ENCODE measurements at places on chromosomes 5 and 9.

- no peak overlapping the region for H3K4me3 ChIP-seq
- H3K27ac ChIP-seq, result no peak overlapping the region
- H3K36me3 ChIP-seq, result no peaks in the 10 kb centered on the region
- DNase-seq, result no peak
Observed at GRCh38 chr5:58224661-58225060, 235.2 kb downstream of the PLK2 start.

DNA sequence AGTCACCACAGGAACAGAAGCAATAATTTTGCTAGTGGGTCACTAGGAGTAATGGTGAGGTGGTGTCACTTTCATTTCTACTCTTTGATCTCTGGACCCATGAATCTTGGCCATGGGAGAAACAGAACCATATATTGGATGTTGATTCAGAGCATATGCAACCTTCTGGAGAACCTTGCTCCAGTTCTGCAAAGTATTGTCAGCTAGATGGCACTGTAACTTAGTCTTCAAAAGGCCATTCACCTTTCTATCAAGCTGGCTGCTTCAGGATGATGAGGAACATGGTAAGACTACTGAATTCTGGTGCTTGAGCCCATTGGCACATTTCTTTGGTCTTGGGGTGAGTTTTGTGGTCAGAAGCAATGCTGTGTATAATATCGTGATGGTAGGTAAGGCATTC, 129.1 kb upstream of the FBN2 start:
- H3K4me1 ChIP-seq, result peaks cover 6% of the 10 kb centered on the region
- no peaks in the 10 kb centered on the region for H3K36me3 ChIP-seq
- DNase-seq, result no peak

DNA sequence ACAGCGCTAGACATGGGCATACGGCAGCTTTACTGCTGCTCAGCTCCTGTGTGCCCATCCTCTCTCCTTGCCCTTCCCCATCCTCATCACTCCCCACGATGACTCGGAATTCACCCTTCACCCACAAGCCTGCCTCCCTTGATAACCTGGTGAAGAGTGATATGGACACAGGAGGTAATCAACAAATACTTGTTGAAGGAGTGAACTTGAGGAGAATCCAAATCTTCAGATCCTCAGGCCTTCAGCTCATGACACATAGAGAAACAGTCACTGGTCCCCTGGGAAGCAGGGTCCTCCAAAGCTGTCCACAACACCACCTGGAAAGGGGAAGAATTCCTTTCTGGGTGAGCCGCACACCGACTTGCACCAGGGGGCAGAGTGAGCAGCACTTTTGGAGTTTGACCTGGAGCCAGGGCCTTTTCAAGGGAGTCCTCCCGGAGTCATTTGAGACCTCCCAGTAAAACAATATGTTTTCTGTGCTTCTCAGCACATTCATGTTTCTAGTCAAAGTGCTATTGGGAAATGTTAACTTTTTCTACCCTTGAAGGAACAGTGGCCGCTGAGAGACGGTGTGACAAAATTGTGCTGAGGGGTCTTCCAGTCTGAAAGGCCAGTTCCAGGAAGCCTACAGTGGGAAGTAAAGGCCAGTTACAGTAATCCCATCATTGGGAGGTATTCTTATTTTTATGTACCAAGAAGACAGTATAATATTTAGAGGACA, 332.3 kb downstream of the CWC27 start:
- H3K4me3 ChIP-seq, result no peak overlapping the region
- no peaks in the 10 kb centered on the region for H3K4me1 ChIP-seq
- H3K36me3 ChIP-seq, result no peaks in the 10 kb centered on the region

DNA sequence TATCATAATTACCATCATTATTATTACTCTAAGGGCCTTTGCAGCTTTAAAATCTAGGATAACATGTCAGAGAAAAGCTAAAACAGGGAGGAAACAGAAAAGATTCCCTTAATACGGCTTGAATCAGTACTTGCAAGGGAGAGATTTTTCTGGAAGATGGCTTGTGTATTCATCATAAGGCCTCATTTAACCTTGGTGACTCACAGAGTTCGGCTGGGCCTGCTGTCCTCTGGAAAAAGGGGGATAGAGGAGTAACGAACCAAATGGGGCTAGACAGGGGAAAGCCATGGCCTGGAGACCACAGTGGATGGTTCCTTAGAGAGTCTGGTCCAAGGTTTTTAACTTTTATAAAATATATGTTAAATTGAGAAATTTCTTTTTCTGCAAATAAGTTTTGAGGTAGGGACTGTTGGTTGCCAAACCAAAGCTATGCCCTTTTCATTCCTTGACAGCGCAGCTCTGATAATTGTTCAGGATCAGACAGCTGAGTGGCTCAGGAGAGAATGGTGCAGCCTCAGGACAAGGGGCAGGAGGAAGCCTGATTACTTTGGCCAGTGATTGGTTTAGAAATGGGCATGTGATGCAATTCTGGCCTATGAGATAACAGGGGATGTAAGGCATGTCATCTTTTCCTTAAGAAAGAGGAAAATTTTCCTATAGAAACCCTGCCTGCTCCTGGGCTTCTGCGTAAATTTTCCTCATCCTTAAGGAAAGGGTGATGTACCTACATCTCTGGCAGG, 25.6 kb upstream of the GSN start:
- H3K4me3 ChIP-seq, result no peak overlapping the region
- no peak for DNase-seq
- H3K27me3 ChIP-seq, result no peaks in the 10 kb centered on the region
- H3K27ac ChIP-seq, result no peak overlapping the region
- H3K4me1 ChIP-seq, result peaks cover 7% of the 10 kb centered on the region
- H3K36me3 ChIP-seq, result no peaks in the 10 kb centered on the region

- H3K27ac ChIP-seq, result no peak overlapping the region
- H3K36me3 ChIP-seq, result no peaks in the 10 kb centered on the region
- no peak overlapping the region for H3K4me3 ChIP-seq
- H3K27me3 ChIP-seq, result no peaks in the 10 kb centered on the region
Observed at GRCh38 chr9:8660383-8660782, 860.8 kb upstream of the DMAC1 start.

DNA sequence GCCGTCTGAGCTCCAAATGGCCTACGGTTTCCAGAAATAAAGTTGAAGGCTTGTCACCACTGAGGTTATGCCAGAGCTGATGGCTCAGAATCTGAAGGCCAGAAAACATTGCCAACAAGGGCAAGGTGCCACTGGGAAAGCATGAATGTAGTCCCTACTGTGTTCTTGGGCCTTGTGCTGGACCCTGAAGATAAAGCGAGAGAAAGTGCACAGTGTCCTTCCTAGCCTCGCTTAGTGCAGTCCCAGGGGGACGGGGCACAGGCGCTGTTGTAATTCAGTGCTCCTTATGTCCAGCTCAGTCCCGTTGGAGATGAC, 84.5 kb downstream of the NDFIP1 start:
- no peaks in the 10 kb centered on the region for H3K27me3 ChIP-seq
- H3K4me3 ChIP-seq, result no peak overlapping the region
- H3K27ac ChIP-seq, result no peak overlapping the region
- DNase-seq, result no peak
- no peaks in the 10 kb centered on the region for H3K36me3 ChIP-seq
- H3K4me1 ChIP-seq, result no peaks in the 10 kb centered on the region

GRCh38 chr9:127580879-127581475, 31.1 kb upstream of the STXBP1 start:
- H3K36me3 ChIP-seq, result no peaks in the 10 kb centered on the region
- no peak for DNase-seq
- no peak overlapping the region for H3K4me3 ChIP-seq
- H3K4me1 ChIP-seq, result peaks cover 31% of the 10 kb centered on the region
- H3K27ac ChIP-seq, result peak overlapping the region; percentile 92

DNA sequence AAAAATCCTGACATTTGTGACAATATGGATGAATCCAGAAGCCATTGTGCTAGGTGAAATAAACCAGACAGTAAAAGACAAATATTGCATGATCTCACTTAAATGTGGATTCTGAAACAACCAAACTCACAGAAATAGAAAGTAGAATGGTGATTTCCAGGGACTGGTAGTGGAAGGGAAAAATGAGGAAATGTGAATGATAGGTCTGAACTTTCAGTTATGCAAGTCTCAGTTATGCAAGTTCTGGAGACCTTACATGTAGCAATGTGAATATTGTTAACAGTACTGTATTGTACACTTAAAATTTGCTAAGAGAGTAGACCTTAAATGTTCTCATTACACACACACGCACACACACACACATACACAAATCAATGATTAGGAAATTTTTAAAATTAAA, 84.9 kb downstream of the SLCO4C1 start:
- no peaks in the 10 kb centered on the region for H3K4me1 ChIP-seq
- H3K27me3 ChIP-seq, result peaks cover 5% of the 10 kb centered on the region
- no peak overlapping the region for H3K27ac ChIP-seq
- DNase-seq, result no peak
- H3K4me3 ChIP-seq, result no peak overlapping the region

- no peaks in the 10 kb centered on the region for H3K27me3 ChIP-seq
- peaks cover 8% of the 10 kb centered on the region for H3K4me1 ChIP-seq
- no peak for DNase-seq
- no peaks in the 10 kb centered on the region for H3K36me3 ChIP-seq
Observed at GRCh38 chr5:107449369-107449768, 221.4 kb downstream of the EFNA5 start.

DNA sequence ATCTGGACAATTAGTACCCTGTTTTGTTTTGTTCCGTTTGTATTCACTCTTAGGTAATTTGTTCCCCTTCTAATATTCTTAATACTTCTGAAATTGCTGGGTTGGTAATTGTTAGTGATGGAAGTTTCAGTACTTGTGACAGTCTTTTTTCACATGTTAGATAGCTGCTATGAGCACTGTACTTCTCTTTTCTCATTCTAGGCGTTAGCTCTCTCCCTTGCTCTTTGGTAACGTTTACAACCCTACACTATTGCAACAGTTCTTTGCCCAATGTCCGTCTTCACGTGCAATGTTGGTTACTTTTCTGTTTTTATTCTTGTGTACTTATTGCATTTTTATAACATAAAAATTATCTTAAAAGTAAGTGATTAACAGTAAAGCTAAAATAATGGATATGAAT, 1509.0 kb downstream of the MAT2B start:
- H3K27ac ChIP-seq, result no peak overlapping the region
- no peak overlapping the region for H3K4me3 ChIP-seq
- no peaks in the 10 kb centered on the region for H3K4me1 ChIP-seq
- peaks cover 9% of the 10 kb centered on the region for H3K27me3 ChIP-seq
- no peaks in the 10 kb centered on the region for H3K36me3 ChIP-seq

DNA sequence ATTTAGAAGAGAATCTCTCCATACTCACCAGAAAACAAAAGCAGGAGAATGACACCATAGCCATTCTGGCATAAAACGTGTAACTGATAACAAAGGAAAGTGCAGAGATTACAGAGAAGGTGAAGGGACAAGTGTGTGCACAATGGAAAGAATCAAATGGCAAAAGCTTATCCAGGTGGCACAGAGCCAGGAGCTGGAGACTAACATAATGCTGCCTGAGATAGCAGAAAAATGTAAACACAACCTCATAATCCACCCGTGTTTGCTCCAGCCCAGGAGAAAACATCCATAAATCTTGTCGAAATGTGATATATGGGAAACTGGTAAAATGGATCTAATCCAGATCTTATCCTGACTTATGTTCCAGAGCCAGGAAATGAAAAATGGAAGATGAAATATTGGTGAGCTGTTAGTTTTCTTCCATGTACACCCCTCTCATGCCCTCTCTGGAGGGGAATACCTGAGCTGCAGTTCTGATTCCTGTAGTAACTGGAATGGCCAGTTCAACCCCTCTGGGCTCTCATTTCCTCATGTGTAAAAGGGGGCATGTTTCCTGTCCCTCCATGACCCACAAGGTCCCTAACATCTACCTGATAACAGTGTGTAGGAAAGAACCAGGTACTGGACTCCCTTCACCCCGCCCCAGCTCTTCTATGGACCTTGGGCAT, 212.3 kb upstream of the DAPK1 start:
- DNase-seq, result no peak
- no peak overlapping the region for H3K4me3 ChIP-seq
- H3K27me3 ChIP-seq, result no peaks in the 10 kb centered on the region
- no peaks in the 10 kb centered on the region for H3K36me3 ChIP-seq
- no peak overlapping the region for H3K27ac ChIP-seq
- H3K4me1 ChIP-seq, result peaks cover 1% of the 10 kb centered on the region

DNA sequence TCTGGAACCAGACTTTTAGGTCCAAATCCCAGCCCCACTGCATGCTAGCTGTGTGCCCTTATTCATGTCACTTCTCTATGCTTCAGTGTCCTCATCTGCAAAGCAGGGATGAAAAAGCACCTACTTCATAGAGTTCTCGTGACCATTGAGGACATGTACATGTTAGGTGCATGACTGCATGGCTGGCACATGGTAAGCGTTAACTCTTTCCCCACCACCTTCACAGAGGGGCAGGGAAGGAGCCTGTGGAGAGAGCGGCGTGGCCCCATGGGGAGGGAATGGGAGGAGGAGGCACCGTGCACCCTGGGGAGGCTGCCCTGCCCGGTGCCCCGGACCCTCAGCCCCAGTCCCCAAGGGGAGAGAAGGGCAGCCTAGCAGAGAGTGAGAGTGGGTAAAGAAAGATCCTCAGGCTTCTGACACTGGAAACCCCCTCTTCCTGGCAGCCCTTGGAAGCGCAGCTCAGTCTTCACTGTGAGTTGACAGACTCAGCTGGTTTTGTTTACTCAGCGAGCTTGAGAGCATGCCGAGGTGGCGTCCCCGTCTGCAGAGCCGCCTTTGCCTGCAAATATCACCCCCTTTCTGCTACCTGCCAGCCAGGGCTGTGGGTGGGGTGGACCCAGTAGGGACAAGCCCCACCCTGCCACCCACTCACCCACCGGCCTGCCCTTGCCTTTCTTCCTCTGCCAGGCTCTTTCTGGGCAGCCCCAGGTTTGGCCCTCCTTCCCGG, 10.6 kb upstream of the ANGPTL2 start:
- peaks cover 22% of the 10 kb centered on the region for H3K4me1 ChIP-seq
- H3K4me3 ChIP-seq, result no peak overlapping the region
- H3K27ac ChIP-seq, result no peak overlapping the region
- no peaks in the 10 kb centered on the region for H3K36me3 ChIP-seq
